ENCODE measurements at places on chromosomes 11 and 22.

GRCh38 chr11:6356503-6357055 is 33.7 kb upstream of the SMPD1 start:
- no peak for DNase-seq

DNA sequence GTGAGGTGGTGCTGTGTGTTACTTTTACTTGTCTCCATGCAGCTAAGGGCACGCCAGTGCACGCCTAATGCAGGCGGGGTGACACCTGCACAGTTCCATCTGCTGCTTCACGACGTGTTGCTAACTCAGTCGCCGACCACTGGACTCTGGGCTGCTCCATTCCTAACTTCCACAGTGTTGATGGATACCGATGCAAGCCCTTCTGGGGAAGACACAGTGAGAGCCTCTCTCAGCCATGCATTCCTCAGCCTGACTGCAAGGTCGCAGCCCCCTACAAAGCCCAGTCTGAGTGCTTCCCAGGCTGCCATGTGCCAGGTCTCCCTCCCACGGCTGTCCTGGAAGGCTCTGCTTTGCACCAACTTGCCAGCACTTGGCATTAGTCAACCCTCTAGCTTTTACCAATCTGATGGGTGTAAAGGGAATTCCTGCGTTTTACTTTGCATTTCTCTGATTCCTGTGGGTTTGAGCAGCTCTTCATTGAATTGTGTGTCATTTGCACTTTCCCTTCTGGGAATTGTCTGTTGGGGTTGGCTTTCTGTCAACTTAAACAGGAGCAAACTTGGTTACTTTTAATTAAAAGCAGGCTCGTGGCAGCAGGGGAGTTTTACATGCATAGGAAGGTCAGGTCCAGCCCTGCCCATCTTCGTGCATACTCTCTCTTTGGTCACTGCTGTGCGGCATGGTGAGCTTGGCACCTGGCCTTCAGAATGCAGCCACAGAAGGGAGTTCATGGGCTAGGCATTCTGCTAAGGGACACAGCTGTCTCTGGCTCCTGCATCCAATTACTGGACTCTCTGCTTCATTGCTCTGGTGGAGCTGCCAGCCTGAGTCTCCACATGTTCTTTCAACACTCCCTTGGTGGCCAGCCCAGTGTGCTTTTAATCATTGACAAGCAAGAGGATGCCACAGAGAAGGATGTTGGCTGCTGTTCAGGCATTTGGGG is 34.6 kb upstream of the SHANK2 start:
- DNase-seq, result no peak

DNA sequence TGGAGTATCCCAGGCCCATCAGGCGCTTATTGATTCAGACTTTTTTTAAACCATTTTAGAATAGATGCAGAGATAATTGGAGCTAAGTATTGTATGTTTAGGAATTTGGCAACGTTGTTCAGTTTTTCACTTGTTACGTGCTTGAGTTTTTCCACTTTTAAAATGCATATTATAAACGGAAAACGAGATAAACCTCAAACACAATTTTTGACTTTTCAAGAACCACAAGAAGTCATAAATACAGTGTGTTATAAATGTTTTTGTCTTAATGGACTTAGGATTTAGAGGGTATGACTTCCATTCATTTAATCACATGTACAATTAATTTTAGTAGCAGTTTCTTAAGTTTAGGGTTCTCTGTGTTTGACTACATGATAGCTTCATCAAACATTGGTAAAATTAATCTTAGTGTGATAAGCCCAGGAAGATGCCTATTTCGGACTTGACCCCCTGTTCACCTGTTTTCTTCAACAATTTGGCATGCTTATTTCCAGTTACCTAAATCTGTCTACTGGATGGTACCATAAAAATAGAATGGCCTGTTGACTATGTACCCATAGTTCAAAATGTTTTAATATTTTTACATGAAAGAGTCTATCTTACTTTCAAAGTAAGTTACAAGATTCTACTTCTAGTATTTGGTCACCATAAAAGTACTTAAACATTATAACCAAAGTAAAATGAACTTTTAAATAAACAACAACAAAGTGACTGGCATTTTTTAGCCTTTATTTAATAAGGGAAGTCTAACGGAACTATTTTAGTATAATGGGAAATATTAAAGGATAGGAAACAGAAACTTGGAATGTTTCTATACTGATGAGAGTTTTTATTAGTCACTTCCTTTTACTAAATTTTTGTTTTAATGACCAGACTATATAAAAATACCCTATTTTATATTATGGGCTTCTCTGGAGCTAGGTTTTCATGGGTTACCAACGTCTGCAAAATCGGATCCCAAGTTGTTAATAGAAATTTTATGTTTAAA is 1.4 kb downstream of the ZC3H12C start:
- DNase-seq, result no peak

- no peak for DNase-seq
These were observed 5.7 kb upstream of the ACAT1 start for GRCh38 chr11:108115500-108116140.

- DNase-seq, result no peak
These were observed 22.2 kb upstream of the ELFN2 start for GRCh38 chr22:37449331-37450001.

DNA sequence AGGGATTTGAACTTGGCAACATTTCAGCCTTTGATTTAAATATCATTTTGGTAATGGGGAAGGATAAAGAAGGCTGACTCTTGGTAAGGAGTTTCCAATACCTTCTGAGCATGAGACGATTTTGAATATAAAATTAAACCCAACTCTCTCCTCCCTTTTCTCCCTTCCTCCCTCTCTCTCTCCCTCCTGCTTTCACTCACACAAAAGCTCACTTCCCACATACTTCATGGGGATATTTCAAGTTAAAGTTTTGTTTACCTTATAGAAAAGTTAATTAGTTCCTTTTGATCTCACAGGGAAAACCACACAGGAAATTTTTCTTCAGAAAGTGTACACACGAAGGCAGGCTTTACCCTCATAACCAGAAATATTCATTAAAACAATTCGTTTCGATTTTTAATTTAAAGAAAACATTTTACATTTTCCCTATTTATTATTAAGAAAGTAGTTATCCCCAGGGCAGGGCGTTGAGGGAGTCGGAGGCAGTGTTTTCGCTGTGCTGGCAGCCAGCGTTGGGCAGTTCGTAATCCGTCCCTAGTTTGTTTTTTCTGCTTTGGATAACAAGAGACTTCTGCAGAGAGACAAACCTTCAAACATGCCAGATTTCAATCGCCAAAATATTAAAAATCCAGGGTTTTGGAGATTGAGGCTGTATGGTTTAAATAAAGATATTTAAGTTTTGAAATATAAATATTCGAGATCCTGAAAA is 25.3 kb upstream of the ALX4 start:
- DNase-seq, result no peak

GRCh38 chr11:19499026-19499669 is 213.5 kb upstream of the NAV2 start:
- DNase-seq, result no peak

- no peak for DNase-seq
These were observed 109.3 kb downstream of the NECTIN1 start for GRCh38 chr11:119619665-119620064.

DNA sequence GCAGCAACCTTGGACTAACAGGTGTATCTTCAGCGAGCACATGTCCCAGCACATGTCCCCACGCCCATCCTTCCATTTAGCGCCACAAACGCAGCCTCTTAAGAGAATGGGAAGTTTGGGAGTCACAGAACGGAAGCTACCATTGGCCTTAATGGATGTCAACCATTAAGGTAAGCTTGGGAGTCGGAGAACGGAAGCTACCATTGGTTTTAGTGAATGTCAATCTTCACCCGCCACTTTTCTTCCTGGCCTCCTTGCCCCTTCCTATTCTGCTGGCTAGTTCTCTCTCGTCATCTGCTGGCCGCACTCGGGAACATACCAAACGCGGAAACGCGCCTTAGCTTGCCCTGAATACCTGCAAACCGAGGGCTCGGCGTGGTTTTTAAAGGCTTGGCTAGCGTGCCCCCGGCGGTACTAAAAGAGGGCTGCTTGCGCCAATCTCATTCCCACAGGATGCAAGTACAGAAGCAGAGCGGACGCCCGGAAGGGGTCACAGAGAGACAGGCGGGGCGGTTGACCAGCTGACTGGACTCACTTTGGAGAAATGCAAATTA is 24.3 kb downstream of the GLYATL1 start:
- no peak for DNase-seq

GRCh38 chr11:76327202-76327601 is 53.7 kb downstream of the THAP12 start:
- DNase-seq, result no peak

DNA sequence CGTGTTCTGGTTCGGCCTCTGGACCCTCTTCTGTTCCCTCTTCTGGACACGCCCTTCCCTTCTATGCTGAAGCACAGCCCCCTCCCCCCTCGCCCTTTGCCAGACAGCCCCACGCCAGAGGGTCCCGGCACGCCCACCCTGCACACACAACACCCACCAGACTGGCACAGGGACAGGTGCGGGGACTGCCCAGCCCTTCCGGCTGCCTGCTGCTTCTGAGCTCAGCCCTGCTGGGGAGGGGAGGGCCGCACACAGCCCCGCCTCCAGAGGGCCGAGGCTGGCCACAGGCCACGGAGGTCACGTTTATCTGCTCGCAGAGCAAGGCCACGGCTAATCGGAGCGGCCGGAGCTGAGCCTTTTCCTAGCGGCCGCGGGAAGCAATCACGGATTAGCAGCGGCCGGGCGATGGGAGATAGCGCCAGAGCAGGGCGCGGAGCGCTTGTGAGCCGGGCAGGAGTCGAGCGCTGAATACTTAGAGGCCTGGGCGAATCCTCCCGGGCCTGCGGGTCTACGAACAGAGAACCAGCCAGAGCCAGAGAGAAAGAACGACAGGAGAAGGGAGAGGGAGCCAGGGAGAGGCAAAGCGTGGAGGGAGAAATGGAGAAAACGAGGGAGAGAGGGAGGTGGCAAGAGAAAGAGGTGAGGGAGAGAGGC is 21.5 kb downstream of the OTUB1 start:
- no peak for DNase-seq

DNA sequence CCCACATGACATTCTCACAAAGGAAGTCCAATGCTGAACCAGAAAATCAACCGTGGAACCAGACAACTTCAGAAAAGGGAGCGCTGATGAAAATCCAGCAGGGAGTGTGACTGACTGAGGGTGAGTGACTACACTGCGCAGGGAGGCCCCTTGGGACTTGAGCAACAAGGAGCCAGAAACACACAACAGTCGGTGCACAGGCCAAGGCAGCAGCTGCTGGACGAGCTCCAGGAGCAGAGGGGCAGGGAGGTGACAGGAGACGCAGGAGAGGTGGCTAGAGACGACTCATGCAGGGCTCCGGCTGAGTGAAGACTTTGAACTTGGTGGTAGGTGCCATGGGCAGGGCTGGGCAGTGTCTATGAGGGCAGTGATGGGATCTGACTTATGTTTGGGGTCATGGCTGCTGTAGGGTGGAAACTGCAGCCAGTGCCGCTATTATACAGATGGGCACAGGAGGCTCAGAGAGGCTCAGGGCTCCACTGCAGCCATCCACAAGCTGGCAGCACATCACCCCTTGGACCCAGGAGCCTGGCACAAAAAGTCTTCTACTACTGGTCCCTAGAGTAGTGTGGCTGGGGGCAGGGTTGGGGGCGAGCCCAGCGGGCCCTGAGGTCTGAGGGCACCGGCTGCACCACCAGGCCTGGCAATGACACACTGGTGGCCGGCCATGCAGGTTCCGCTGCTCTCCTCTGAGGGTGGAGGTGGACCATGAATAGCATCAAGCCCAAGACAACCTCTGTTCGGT is 10.3 kb upstream of the FADD start:
- no peak for DNase-seq

DNA sequence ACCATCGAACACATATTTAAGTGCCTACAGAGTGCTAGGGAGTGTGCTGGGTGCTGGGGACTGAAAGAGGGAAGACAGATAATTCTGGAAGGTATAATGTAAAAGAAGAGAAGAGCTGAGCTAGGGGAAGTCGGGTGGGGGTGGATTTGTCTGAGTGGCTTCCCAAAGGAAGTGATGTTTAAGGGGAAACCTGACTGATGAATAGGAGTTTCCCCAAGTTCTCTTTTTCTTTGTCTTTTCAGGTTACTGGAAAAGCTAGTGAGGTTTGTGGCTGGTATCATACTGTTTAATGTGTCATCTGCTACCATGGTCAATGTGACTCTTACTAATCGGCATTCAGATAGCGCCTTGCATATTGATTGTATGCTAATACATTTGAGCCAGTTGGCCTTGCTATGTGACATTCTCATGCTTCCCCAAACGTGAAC is 151.6 kb upstream of the MTMR2 start:
- DNase-seq, result no peak

GRCh38 chr22:24402460-24403192 is 24.8 kb upstream of the ADORA2A start:
- DNase-seq, result no peak

GRCh38 chr22:22384267-22384666 is 124.3 kb downstream of the ZNF280B start:
- no peak for DNase-seq

DNA sequence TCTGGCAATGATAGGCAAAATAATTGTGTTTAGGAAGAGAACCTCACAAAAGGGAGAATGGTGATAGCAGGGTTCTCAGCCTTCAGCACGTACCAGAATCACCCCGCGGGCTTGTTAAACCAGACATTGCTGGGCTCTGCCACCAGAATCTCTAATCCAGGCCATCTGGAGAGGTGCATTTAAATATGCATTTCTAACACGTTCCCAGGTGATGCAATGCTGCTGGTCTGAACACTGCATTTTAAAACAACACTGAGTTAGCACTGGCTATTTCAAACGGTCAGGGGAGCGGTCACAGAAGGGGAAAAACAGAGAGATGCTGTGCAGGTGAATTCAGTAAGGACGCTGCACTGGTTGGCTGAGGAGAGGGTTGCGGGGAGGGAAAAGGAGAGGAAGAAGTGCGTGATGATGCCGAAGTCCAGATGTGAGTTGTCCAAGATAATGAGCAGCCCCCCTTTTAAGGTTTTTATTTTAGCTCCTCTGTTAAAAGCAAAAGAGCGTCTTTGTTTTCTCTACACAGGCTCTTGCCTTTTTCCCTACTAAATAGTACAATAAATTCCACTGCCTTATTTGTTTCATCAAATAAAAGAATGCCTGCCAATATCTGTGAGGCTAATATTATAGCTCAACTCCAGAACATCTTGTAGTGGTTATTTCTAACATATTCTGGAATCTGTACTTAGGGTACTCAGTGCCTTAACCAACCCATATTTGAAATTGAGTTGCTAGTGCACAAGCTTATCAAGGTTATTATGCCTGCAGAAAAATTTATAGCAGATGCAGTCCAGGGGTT is 109.6 kb upstream of the POU2AF2 start:
- no peak for DNase-seq

GRCh38 chr11:46410021-46410420 is 18.4 kb upstream of the CHRM4 start:
- no peak for DNase-seq

DNA sequence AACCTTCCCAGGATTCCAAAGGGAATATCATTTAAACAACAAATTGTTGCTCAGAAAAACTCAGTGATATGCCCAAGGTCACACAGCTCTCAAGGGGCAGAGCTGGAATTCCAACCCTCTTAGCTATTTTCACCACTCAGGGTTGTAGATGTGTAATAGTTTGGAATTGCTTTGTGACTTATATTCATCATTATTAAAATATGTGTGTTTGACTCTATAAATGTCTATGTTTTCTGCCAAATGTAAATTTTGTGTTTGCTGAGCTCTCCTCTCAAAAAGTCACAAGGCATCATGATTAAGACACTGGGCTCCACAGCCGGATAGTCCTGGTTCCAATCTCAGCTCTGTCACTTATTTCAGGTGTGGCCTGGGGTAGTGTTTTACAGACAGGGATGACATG is 407.3 kb downstream of the TMEM135 start:
- no peak for DNase-seq

All from activated CD8-positive, alpha-beta memory T cell treated with anti-CD3 and anti-CD28 coated beads for 4 hours (primary cell).